SK-MEL-5 (cell line): ENCODE measurements at places on chromosomes 7 and 10.
A peak's percentile ranks its signal among the peaks of the same experiment; 100 is the strongest.

DNA sequence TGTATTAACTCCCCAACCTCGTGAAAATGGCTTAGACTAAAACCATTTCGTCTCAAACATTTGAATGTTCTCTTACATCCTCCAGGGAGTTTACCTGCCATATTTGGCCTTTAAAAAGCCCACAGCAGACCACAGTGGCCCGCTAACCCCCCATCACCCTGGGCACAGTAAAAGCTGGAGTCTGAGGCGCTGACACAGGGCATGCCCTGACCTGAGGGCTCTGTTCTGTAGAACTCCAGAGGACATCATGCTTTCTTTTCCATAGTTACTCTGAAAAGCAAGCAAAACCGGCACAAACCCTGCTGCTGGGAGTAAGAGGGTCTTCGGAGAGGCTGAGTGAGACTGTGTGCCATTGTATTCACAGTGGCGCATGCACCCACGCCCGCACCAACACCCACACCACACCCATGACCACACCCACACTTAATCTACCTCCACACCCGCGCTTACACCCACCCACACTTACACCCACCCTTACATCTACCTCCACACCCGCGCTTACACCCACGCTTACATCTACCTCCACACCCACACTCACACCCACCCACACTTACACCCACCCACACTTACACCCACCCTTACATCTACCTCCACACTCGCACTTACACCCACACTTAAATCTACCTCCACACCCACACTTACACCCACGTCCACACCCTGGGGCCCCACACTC, 32.1 kb downstream of the LRRC27 start:
- DNase-seq: no peak

GRCh38 chr10:118698421-118698820, 56.3 kb downstream of the CACUL1 start:
- peak; percentile 65 for DNase-seq

DNA sequence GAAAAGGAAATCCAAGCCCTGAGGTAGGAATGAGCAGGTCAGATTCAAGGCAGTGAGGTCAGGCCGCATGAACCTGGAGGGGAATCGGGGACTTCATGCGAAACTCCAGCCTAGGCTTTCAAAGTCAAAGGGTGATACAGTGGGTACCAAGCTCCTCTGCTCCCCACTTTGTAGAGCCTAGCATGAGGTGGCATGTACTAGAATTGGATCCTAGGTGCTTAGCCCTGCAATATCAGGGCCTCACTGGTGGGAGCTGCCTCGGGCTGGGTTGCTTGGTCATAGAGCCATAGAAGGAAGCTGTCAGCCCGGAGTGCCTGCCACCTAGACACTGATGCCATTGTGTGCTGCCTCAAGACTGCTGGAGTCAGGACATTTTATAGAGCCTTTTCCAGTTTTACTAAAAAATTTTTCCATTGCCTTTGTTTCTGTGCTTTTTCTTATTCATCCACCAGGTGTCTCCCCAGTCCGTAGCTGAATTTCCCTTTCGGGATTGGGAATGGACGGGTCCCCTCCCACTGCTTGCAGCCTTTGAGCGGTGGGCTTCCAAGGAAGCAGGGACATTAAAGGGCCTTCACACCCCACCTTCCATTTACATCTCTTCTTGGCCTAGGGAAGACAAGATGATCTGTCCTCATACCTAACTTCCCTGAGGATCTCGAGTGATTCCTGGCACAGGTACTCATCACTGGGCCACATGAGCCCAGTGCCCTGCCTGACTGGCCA, 5.5 kb upstream of the LZTS2 start:
- DNase-seq: peak; percentile 86

DNA sequence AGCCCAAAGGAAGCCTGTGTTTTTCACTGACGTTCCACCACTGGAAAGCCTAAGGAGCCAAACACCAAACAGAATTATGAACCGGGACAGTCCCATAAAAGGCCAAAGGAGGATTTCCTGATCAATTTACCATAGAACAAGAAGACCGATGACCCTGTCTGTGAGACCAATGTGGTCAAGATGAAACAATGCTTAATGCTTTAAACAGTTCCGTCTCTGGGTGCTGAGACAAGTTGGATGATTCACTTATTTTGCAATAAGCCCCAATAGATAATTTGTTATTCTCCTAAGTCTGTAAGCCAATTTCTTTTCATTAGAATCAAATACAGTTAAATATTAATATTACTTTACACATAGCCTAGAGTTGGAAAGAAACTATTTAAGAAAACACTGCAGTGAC, 134.9 kb downstream of the MICU1 start:
- no peak for DNase-seq

GRCh38 chr10:124132876-124133275, 39.5 kb upstream of the CHST15 start:
- no peak for DNase-seq

- DNase-seq: no peak
These were observed 12.4 kb downstream of the UBE2H start for GRCh38 chr7:129940329-129940728.

DNA sequence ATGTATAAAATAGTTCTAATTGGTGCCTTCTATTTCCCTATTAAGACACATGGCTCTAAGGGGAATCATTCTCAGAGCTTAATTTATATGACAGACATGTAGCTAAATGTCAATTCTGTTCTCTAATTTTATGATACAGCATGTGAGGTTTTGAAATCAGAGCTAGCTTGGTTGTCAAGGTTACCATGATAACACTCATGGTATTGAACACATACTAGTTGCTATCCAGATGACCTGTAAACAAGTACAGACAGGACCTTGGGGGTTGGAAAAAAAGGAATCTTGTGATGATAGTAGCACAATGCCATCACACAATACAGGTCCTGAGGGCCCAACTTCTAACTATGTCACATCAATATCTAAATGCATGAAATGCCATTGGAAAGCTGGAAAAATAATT, 49.2 kb downstream of the RHOBTB1 start:
- DNase-seq: peak; percentile 21

DNA sequence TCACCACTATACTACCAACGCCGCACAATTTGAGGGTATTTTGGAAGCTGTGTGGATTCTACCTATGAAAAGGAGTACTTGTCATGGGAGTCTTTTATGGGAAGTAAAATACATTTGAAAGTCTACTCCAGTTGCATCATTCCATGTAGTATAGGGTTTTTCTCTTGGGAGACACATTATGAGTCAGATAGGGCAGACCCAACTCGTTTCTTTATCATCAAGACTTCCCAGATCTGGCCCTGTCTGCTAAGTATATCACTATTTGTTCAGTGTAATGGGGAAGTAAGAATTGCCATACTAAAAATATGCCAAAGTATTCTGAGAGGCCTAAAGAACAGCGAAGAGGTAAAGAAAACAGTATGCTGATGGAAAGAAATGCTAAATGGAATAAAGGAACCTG, 144.2 kb downstream of the SPAG6 start:
- no peak for DNase-seq

- DNase-seq: no peak
These were observed 110.4 kb downstream of the TCF7L2 start for GRCh38 chr10:113060201-113061053.

GRCh38 chr10:136465-136762, 1.2 kb downstream of the ZMYND11 start:
- DNase-seq: no peak

GRCh38 chr7:19701471-19701870, 7.4 kb downstream of the POLR1F start:
- no peak for DNase-seq

DNA sequence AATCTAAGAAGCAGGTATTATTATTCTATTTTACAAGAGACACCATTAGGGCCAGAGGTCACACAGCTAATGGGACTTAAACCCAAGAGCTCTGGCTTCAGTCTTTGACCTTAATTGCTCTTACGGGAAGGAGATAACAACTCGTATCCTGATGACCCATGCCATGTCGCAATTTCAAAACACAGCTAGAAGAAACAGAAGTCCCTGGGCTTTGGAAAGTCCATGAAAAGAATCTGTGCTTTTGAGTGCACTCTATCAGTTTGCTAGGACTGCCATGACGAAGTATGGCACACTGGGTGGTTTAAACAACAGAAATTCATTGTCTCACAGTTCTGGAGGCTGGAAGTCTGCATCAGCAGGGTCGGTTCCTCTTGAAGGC, 247.8 kb upstream of the AOAH start:
- no peak for DNase-seq

GRCh38 chr10:96576277-96576980, 10.4 kb downstream of the TM9SF3 start:
- DNase-seq: no peak

DNA sequence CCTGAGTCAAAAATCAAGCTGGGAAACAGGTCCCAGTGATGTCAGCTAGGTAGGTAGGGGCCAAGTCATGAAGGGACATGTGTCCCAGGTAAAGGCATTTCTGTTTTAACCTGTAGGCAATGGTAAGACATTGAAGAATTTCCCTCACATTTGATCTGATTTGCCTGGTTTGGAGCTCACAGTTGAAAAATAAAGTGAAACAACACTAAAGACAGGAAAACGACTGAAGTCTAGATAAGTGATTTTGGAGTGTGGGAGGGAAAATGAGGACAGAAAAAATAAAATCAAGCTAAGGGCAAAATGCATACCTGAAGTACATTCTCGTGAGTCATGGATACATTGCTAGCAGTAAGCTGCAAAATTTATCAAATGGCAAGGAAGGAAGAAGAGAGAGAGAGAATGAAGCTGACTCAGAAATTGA, 169.9 kb downstream of the SKIDA1 start:
- DNase-seq: no peak

DNA sequence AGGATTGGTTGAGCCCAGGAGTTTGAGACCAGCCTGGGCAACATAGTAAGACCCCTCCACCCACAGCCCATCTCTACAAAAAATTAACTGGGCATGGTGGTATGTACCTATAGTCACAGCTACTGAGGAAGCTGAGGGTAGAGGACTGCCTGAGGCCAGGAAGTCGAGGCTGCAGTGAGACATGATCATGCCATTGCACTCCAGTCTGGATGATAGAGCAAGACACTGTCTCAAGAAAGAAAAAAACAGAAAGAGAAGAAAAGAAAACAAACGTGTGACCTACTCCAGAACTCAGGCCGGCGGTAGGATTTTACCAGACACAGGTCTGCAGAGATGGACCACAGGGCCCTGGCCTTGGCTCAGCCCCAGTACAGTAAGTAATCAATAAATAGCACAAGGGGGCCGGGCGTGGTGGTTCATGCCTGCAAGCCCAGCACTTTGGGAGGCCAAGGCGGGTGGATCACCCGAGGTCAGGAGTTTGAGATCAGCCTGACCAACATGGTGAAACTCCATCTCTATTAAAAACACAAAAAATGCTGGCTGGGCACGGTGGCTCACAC, 35.4 kb upstream of the TNRC18 start:
- DNase-seq: no peak

DNA sequence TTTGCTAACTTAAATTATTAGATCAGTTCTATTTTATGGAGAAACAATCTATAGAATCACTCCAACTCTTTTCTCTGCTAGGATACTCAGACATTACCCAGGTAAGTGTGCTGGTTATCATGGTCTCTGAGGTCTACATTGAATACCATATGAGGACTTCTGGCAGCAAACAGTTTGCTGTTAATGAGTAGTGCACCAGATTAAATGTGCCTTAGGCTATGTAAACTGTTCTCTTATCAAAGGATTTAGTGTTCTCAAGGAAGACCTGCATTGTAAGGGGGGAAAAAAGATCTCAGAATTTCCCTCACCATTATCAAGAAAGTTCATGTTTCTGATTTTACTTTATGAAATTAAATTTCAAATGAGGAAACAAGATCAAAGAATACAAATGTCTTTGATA, 107.5 kb downstream of the ITGB8 start:
- peak; percentile 87 for DNase-seq

DNA sequence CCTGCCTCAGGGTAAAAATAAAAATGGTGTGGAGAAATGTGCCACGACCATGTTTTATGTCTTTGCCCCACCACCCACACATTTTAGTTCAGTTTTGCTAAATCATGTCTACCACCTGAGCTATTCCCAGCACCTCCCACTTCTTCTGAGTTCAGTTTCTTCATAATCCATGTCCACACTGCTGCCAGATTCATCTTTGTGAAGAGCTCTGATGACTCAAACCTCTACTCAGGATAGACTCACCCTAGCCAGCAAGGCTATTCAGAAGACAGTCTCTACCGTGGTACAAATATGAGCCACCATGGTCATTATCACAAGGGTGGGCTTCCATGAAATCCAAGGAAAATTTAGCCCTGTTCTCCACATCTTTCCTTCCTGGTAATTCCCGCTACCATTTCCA, 231.1 kb upstream of the PRKCQ start:
- no peak for DNase-seq

- DNase-seq: peak; percentile 32
These were observed 102.3 kb upstream of the ARHGAP21 start for GRCh38 chr10:24826009-24826408.

DNA sequence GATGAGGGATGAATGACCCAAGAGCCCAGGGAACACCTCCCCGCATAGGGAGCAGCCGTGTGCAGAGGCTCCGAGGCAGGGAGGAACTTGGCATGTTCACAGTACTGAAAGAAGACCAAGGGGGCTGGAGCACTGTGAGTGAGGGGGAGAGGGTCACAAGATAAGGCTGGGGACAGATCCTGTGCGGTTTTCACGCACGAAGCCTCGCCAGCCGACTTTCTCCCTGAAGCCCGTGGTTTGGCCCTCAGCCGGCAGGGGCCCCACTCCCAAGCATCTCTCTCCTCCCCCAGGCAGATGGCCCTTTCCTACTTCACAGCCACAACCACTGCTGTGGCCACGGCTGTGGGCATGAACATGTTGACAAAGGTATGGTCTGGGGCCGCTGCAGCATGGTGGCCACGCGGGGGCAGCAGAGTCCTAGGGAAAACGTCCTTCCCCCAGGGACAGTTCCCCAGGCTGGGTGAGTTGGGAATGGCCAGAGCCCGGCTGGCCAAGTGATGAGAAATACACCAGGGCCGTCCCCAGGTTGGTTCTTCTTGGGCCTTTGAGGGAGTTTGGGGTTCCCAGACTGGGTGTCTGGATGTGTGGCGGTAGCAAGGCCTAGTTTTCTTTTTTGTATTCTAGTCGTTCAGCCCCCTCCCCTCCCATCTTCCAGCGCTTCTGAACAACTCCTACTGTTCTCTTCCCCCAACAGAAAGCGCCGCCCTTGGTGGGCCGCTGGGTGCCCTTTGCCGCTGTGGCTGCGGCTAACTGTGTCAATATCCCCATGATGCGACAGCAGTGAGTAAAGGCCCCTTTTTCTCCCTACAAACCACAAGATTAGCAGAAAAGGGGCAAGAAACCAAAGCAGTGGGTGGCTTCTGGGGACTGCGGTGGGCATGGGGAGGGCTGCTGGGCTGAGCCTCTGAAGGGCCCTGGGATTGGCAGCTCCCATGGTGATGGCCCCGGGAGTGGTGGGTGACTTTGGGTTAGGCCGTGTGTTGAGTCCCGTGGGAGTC, 14.4 kb upstream of the WBP1L start:
- DNase-seq: peak; percentile 73

- DNase-seq: peak; percentile 72
These were observed 11.1 kb downstream of the FAM53B start for GRCh38 chr10:124732931-124733570.
